Bronchus fibroblast of lung (primary cell): ENCODE measurements at places on chromosomes 11 and 22. TPM values are rescaled to one million over a fixed set of nuclear protein-coding genes. Genes with fewer than 3 reads are reported as not detected.

The IFITM10 gene
- under 0.01 TPM in 1 of 2 replicates, not detected in the other for total RNA-seq

The SCT gene
- total RNA-seq = not detected in 2 replicates

The PGA5 gene
- total RNA-seq = not detected in 2 replicates

The PNPLA2 gene
- 20.5 and 23.8 TPM in 2 replicates for total RNA-seq

The ROBO4 gene
- total RNA-seq = 2.2 and 2.7 TPM in 2 replicates

The RELA gene
- total RNA-seq = 43.6 and 44.4 TPM in 2 replicates

The TBX10 gene
- total RNA-seq = not detected in 2 replicates

The OR51I1 gene
- total RNA-seq = not detected in 2 replicates

The DEFB131B gene
- total RNA-seq = not detected in 2 replicates

The UBTFL1 gene
- total RNA-seq = not detected in 2 replicates

The DGAT2 gene
- 0.67 and 1.0 TPM in 2 replicates for total RNA-seq

The MYO7A gene
- total RNA-seq = 0.15 TPM in 1 of 2 replicates, not detected in the other
